ENCODE measurements at places on chromosomes 2 and 18. TPM values are rescaled to one million over a fixed set of nuclear protein-coding genes. Genes with fewer than 3 reads are reported as not detected.

GRCh38 chr2:128408349-128409305 lies 90.0 kb upstream of the HS6ST1 start:
- no peak for DNase-seq
- H3K27ac ChIP-seq: no peak overlapping the region
- no peaks in the 10 kb centered on the region for H3K4me1 ChIP-seq
- no peak overlapping the region for H3K4me3 ChIP-seq

DNA sequence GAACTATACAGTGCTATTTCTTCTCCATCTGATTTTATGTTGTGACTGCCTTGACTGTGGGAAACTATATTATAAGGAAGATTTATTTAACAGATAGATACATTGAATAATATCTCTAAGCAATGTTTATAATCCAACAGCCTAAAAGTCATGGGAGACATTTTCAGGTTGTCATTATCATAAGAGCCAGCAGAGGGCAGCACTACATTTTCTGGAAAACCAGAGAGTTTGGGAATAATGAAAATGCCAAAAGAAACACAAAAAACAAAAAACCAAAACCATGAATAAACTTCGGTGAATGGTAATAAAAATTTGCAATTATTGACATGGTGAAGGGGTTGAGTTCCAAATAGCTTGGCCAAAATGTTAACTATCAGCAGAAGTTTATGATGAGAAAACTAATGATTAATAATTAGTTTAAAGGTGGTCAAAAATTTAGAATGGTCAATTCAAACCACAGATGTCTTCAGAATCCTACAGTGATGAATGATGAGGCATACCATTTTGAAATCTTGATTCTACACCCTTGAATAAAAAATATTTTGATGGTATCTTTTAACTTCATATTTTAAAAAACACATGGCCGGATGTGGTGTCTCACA lies 4.7 kb downstream of the EEF1B2 start:
- peak; percentile 50 for DNase-seq
- no peak overlapping the region for H3K4me3 ChIP-seq
- H3K4me1 ChIP-seq: peaks cover 20% of the 10 kb centered on the region
- peaks cover 55% of the 10 kb centered on the region for H3K36me3 ChIP-seq
- H3K27me3 ChIP-seq: no peaks in the 10 kb centered on the region
- H3K27ac ChIP-seq: no peak overlapping the region

DNA sequence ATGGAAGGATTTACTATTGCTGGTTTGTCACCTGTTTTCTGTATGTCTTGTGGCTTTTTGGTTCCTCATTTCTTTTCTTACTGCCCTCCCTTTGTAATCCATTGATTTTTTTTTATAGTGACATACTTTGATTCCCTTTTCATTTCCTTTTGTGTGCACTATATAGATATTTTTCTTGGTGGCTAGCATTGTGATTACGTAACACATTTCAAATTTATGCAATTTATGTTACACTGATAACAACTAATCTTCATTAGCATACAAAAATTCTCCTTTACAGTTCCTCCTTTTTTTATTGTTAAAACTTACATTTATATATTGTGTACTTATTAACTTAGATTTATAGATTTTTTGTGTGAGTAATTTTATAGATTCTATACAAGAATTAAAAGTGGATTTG lies 80.6 kb downstream of the OTX1 start:
- no peak for DNase-seq
- H3K4me1 ChIP-seq: no peaks in the 10 kb centered on the region
- H3K4me3 ChIP-seq: no peak overlapping the region
- no peaks in the 10 kb centered on the region for H3K27me3 ChIP-seq
- H3K36me3 ChIP-seq: no peaks in the 10 kb centered on the region

DNA sequence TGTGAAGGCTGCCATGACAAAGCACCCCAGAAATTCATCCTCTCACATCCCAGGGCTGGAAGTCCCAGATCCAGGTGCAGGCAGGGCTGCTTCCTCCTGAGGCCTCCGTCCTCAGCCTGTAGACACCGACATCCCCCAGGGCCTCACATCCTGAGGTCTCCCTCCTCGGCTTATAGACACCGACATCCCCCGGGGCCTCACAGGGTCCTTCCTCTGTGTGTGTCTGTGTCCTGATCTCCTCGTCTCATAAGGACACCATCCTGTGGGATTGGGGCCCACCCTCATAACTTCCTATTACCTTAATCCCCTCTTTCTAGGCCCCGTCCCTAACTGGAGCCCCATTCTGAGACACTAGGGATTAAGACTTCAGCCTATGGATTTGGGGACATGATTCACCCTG lies 92.0 kb upstream of the SNTG2 start:
- H3K27me3 ChIP-seq: no peaks in the 10 kb centered on the region
- no peak overlapping the region for H3K27ac ChIP-seq
- H3K36me3 ChIP-seq: no peaks in the 10 kb centered on the region

GRCh38 chr2:100645695-100646429 lies 83.1 kb downstream of the PDCL3 start:
- no peaks in the 10 kb centered on the region for H3K36me3 ChIP-seq
- no peaks in the 10 kb centered on the region for H3K4me1 ChIP-seq

GRCh38 chr2:103145739-103146138 lies 383.9 kb downstream of the TMEM182 start:
- H3K4me3 ChIP-seq: no peak overlapping the region
- no peaks in the 10 kb centered on the region for H3K4me1 ChIP-seq
- no peak overlapping the region for H3K27ac ChIP-seq

DNA sequence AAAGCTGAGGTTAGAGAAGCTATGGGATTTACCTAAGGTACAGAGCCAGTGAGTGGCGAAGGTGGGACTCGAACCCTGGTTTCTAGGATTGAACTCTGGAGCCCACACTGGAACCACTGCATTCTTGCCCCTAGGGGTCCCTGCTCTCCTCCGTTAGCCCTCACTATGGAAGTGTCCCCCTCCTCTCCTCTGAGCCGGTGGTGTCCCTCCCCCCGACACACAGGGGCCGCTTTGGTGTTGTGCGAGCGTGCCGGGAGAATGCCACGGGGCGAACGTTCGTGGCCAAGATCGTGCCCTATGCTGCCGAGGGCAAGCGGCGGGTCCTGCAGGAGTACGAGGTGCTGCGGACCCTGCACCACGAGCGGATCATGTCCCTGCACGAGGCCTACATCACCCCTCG lies 8.5 kb upstream of the GMPPA start:
- H3K27me3 ChIP-seq: peaks cover 73% of the 10 kb centered on the region
- DNase-seq: no peak
- no peak overlapping the region for H3K4me3 ChIP-seq

DNA sequence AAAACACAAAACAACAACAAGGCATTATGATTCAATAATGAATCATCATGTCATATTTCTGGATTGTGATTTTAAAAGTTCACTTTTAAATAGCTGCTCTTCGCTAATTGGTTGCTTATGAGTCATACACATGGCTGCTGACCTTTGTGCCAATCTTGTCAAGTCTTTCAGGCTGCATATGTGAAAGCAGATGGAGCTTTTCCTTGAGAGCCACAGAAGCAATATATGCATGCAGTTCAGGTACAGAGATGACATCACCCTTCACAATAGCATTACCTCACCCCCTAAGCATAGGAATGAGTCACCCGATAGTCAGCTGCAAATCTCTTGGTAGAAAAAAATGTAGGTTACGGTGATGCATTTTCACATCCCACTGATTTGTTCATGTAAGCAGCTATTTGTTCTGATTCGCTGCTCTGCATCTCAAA lies 27.2 kb downstream of the EIF2AK3 start:
- H3K27ac ChIP-seq: peak overlapping the region; percentile 78
- peaks cover 36% of the 10 kb centered on the region for H3K4me1 ChIP-seq
- peaks cover 6% of the 10 kb centered on the region for H3K36me3 ChIP-seq
- peak; percentile 67 for DNase-seq
- H3K4me3 ChIP-seq: no peak overlapping the region
- H3K27me3 ChIP-seq: no peaks in the 10 kb centered on the region

DNA sequence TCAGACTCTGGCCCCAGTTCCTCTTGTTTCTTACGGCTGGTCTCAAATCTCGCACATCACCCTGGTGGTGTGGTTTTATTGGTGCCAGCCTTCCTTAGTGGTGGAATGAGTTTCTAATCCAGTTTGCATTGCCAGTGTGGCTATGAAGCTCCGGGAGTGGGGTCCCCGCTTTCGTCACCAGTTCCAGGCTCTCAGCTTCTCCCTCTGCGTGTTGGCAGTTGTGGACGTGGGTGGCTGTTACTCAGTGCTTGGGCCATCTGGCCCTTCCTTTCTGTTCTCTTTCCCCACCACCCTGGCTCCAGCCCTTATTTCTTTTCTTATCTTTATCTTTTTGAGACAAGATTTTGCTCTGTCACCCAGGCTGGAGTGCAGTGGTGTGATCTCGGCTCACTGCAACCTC lies 30.1 kb downstream of the EFR3B start:
- no peaks in the 10 kb centered on the region for H3K36me3 ChIP-seq
- no peak overlapping the region for H3K4me3 ChIP-seq
- H3K27ac ChIP-seq: no peak overlapping the region
- no peaks in the 10 kb centered on the region for H3K4me1 ChIP-seq
- no peak for DNase-seq
- H3K27me3 ChIP-seq: peaks cover 37% of the 10 kb centered on the region

DNA sequence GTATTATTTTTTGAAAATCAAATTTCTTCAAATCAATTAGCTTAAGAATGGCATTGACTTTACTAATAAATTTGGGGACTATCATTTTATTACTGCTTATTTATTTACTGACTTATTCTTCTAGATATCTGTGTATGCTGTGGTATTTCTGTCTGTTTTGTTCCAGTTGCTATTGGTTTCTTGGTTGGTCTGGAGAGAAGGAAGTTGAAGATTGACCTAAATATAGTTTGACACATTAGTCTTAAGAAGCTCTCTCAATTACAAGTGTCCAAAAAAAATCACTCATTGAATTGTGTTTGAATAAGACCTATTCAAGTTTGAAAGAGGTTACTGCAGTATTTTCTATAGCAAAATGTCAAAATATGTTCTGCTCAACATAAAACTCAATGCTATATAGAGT lies 153.3 kb upstream of the KYNU start:
- no peak overlapping the region for H3K4me3 ChIP-seq
- no peaks in the 10 kb centered on the region for H3K4me1 ChIP-seq
- H3K27me3 ChIP-seq: no peaks in the 10 kb centered on the region

DNA sequence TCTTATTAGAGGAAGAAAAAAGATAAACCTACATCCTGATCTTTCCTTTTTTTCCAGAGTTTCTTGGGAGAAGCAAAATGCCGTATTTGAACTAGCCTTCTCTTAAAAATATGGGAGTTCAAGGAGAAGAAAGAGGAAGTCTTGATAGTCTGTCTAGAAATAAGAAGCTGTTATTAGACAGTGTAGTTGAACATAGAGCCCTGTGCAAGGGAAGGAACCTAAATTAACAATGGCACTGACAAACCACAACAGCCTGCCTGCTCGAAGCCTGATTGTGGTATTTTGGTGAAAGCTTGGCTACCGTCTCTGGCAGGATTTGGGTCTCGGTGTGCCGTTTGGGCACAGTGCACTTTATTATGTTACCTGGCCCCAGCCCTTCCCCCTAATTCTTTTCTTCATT lies 17.1 kb downstream of the SMARCAL1 start:
- no peak overlapping the region for H3K4me3 ChIP-seq
- H3K27ac ChIP-seq: no peak overlapping the region
- DNase-seq: no peak
- H3K4me1 ChIP-seq: no peaks in the 10 kb centered on the region

DNA sequence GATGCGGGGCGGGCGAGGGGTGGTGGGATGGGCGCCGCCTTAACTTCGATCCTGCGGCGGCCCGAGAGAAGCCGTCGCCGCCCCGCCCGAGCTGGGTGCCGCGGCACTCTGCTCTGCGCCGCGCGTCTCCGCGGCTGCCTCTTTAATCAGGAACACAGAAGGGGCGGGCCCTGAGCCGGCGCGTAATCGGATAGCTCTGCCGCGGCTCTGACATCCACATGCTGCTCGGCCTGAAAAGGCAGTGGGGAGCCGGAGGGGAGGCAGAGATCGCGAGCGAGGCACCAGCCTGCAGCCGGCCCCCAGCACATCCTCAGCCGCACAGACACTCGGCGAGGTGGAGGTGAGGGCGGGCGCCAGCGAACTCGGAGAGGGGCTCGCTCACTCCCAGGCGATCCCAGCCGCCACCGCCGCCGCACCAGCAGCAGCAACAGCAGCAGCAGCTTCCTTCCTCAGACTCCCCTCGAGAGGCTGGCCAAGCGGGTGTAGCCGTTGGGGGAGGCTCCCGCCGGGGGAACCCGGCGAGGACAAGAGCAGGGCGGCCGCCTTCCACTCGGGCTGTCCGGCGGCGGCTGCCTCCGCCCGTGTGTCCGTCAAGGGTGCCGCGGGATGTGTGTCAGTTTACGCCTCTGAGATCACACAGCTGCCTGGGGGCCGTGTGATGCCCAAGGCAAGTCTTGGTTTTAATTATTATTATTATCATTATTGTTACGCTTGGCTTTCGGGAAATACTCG lies at the start of gene NRP2:
TSS of gene NRP2 (plus strand) at position 263 of the 732 bp plus-strand sequence. CDS start 790 bp downstream, outside the sequence.
- H3K4me3 ChIP-seq: peak within 1 kb of the TSS; percentile 93
- peak within 1 kb of the TSS; percentile 50 for H3K27ac ChIP-seq
- peaks cover 19% of the 10 kb centered on the region for H3K4me1 ChIP-seq
- peaks cover 50% of the 10 kb centered on the region for H3K36me3 ChIP-seq
- H3K27me3 ChIP-seq: no peaks in the 10 kb centered on the region
- DNase-seq: peak; percentile 70

- no peaks in the 10 kb centered on the region for H3K27me3 ChIP-seq
- no peak overlapping the region for H3K4me3 ChIP-seq
- DNase-seq: no peak
Measured at GRCh38 chr2:145524303-145524702, 1004.4 kb upstream of the ZEB2 start.

GRCh38 chr2:62719757-62720156 lies 14.2 kb downstream of the EHBP1 start:
- DNase-seq: no peak
- H3K27me3 ChIP-seq: no peaks in the 10 kb centered on the region
- H3K36me3 ChIP-seq: no peaks in the 10 kb centered on the region
- H3K4me1 ChIP-seq: peaks cover 21% of the 10 kb centered on the region

- no peaks in the 10 kb centered on the region for H3K36me3 ChIP-seq
- H3K4me1 ChIP-seq: no peaks in the 10 kb centered on the region
- no peak overlapping the region for H3K4me3 ChIP-seq
- peaks cover 78% of the 10 kb centered on the region for H3K27me3 ChIP-seq
- DNase-seq: no peak
- H3K27ac ChIP-seq: no peak overlapping the region
Measured at GRCh38 chr2:10960606-10961489, 49.1 kb downstream of the KCNF1 start.

DNA sequence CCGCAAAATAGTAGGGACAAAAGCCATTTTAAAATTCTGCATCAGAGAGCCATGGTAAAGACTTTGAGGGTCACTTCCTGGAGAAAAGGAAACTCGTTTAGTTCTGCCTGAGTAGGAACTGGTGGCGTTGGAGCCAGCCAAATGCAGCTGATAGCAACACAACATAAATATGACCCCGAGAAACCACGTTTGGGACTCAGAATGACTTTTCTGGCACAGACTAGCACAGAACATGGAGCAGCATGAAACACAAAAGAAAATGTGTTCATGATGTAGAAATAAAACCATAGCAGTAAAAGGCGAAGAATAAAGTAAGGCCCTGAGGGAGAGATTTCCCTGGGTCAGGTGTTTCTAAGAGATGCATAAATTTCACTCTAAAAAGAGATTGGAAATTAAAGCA lies 149.2 kb upstream of the KLHL29 start:
- peaks cover 10% of the 10 kb centered on the region for H3K27me3 ChIP-seq
- no peak overlapping the region for H3K4me3 ChIP-seq
- no peaks in the 10 kb centered on the region for H3K36me3 ChIP-seq
- DNase-seq: no peak

TTC21B gene
- total RNA-seq: 12.0 TPM

RAD51AP2 gene
- not detected for total RNA-seq

CDH2 gene
- total RNA-seq: 1.5 TPM

NYAP2 gene
- not detected for total RNA-seq

MOCOS gene
- 25.7 TPM for total RNA-seq

Data from Calu3 (cell line).